ENCODE measurements at places on chromosomes 6 and 20.

DNA sequence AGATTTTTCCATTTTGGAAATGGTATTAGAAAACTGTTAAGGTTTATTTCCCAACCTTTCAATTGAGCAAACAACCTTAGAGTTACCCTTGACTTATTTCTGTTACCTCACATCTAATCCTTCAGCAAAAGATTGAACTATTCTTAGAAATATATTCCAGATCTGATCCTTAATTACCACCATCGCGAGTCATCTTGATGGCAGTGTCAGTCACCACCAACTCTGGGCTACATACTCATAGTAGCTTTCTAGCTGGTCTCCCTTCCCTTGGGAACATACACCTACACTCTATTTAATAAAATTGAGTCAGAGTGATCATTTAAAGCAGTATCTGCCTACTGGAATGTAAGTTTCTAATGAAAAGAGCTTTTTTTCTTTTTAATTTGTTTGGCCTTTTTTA, 308.2 kb downstream of the EYS start:
- no peak for DNase-seq

- no peak for DNase-seq
These were observed 74.8 kb downstream of the GCNT2 start for GRCh38 chr6:10595731-10596664.

DNA sequence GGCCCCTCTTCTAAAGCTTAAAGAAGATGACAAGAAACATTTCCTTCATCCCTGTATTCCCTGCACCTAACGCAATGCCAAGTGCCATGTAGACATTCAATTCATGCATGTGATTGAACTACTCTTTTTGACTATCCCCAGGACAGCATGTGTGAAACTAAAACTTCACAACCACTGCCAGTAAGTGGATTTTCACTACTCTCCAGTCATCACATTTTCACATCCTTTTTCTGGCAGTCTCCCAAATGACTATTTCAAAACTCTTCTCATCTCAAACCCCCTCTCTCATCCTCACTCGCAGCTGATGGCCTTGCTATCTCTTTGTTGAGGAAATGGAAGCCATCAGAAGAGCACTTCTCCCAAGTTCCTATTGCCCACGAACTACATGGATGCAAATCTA, 122.6 kb downstream of the OPRM1 start:
- no peak for DNase-seq

DNA sequence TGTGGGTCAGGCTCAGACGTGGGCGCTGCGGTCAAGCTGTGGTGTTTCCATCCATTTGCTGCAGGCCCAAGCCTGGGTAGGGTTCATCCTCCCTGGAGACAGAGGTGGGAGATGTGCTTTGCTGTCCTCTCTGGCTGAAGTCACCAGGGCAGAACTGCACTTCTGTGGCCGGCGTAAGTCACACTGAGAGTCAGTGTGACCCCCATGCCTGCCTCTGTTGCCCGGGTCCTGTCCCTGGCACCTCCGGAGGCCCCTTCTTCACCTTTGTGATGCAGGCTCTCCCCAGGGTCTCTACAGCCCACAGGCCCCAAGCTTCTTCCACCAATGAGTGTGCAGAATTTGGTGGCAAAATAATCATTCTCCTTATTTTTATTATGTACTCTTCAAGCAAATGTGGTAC, 53.8 kb upstream of the DACT2 start:
- DNase-seq = no peak

GRCh38 chr6:26525838-26526237, 12.3 kb upstream of the HMGN4 start:
- no peak for DNase-seq

- DNase-seq = no peak
These were observed 42.3 kb downstream of the UNC5CL start for GRCh38 chr6:40996591-40997233.

- DNase-seq = no peak
These were observed 6.1 kb upstream of the PM20D2 start for GRCh38 chr6:89139509-89140346.

DNA sequence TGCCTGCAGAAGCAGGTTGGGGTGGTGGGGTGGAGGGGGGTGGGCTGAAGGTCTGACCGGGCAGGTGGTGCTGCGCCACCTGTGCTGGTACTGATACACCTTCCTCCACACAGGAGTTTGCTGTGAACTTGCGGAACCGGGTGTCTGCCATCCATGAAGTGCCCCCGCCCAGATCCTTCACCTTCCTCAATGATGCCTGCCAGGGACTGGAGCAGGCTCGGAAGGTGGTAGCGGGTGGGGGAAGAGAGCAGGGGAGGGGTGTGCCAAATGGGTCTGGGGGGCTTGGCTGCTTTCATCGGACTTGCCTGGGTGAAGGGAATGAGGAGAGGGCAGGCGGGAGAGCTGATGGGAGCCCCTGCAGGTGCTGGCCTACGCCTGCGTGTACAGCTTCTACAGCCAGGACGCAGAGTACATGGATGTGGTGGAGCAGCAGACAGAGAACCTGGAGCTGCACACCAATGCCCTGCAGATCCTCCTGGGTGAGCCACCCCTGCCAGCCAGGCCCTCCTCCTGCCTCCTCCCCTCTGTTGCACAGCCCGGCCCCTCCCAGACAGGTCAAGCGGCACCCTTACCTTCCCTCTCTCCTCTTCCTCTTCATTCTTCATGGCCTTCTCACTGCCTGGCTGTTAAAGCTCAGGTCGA, 6.7 kb downstream of the DNPH1 start:
- DNase-seq = no peak

GRCh38 chr20:54469952-54470351, 5.4 kb upstream of the DOK5 start:
- no peak for DNase-seq

DNA sequence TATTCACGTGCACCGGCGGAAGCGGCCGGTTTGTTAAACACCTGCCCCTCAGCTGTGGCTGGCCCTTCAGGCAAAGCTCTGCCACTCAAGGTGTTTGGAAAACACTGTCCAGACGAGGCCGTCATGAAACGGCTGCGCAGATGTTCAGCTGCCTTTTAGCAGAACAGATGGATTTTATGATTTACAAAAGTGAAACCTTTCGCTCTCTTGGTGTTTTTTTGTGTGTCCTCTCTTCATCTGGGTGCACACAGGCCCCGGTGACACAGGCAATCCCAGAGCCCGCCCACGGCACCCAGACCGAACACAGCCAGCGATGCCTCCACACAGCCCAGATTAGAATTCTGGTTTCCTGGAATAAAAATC, 397.0 kb downstream of the SMOC2 start:
- DNase-seq = no peak

GRCh38 chr6:42764911-42765648, 16.8 kb upstream of the BICRAL start:
- DNase-seq = no peak

Data from HS-27A (cell line).